ENCODE measurements at places on chromosomes 5 and 9.
A peak's percentile ranks its signal among the peaks of the same experiment; 100 is the strongest.

GRCh38 chr9:112233769-112234168 lies 58.7 kb upstream of the SUSD1 start:
- no peak for DNase-seq

- DNase-seq, result no peak
Observed at GRCh38 chr9:556199-556598, 285.3 kb upstream of the DMRT1 start.

GRCh38 chr5:38191693-38192092 lies 66.7 kb upstream of the EGFLAM start:
- no peak for DNase-seq

GRCh38 chr9:136255896-136256890 lies 10.6 kb upstream of the QSOX2 start:
- DNase-seq, result no peak

DNA sequence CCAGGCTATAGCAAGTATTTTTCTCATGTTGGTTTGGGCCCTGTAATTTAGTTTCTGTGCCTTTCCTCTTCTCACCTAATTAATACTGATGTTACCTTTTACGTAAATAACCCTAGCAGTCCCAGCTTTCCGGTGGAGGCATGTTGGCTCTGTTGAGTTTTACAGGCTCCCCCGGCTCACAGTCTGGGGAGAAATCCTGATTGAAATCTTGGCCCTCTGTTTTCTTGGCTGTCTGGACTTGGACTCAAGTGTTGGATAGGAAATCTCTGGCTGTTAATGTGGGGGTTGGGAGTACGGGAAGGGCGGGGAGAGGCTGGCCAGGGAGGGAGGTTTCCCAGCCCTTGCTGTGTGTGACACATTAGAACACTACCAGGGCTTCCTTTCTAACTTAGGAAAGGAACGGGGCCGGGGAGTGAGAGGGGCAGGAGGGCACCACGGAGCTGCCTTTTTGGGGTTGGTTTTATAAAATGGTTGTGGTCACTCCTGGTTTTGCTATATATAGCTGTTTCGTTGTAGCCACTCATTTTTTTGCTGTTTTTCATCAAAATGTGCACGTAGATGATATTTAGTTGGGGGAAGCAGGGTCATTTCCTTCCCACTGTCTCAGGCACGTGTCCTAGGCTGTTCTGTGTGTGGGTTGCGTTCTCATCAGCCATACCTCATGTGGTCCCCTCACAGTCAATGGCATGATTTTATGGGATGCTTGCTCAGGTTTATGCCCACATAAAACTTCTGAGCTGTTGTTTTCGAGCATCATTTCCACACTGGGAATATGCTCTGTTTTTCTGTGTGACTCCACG lies 11.0 kb downstream of the TRIO start:
- peak; percentile 52 for DNase-seq

DNA sequence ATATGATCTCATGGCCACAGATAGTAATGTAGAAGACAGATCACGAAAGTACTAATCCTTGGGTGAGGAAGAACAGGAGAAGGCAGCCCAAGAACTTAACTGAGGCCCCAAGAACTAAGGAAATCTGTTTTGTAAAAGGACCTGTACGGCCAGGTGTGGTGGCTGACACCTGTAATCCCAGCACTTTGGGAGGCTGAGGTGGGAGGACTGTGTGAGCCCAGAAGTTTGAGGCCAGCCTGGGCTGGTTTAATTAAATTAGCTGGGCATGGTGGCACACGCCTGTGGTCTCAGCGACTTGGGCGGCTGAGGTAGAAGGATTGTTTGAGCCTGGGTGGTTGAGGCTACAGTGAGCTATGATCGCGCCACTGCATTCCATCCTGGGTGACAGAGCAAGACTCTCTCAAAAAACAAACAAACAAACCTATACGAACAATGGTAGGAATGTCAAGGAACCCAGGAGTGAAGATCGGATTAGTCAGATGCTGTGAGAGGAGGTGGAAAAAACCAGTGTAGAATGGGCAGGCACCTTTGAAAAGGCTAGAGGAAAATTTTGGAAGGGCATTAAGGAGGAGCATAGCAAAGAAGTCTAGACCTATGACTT lies 283.8 kb upstream of the DMRT1 start:
- DNase-seq, result no peak

DNA sequence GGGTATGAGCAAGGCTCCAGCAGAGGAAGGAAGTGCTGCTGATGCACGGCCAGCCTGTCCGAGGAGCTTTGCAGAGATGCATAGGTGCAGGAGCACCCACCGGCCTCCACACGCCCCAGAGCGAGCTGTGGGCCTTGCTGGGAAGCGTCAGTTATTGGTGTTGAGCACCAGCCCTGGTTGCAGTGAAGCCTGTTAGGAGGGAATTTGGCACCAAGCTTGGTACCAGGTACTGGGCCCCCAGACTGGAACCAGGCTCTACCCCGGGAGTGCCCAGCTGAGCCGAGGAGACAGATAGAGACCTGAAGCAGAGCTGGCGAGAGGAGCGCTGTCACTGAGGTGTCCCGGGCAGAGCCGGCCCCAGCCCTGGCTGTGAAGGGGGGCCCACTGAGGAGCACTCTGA lies 5.2 kb downstream of the TCF7 start:
- no peak for DNase-seq

All from GM12865 (cell line).